Cerebellum (tissue), 4 donors: ENCODE measurements at places on chromosomes 1 and 21. TPM values are rescaled to one million over a fixed set of nuclear protein-coding genes. Genes with fewer than 3 reads are reported as not detected.

The FHAD1 gene
- total RNA-seq: 2.4 TPM

The DSCAM gene
- total RNA-seq: 25.1 TPM

The GON4L gene
- total RNA-seq: 51.9 TPM

The HEYL gene
- 0.82 TPM for total RNA-seq

- DNase-seq: no peak
Measured at GRCh38 chr21:34994766-34995631, 54.1 kb downstream of the RUNX1 start.

DNA sequence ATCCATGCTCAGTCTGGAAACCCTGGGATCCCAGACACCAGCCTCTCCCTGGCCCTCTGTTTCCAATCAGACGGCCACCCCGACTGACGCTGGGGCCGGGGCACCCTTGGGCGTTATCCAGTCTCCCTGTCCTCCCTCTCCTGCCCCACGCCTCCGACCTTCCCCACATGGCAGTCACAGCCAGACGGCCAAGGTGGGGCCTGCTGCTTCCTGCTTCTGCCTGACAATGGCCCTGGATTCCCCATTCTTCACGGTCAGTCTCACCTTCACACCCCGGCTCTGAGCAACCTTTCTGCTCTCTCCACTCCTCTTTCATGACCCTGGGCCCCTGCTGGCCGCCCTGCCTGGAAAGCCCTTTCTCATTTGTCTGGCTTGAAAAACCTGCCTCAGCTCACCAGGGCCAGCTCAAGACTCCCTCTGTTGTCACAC, 6.6 kb downstream of the GNG4 start:
- no peak for DNase-seq

- DNase-seq: no peak
Measured at GRCh38 chr1:11178021-11179015, 10.8 kb upstream of the ANGPTL7 start.

DNA sequence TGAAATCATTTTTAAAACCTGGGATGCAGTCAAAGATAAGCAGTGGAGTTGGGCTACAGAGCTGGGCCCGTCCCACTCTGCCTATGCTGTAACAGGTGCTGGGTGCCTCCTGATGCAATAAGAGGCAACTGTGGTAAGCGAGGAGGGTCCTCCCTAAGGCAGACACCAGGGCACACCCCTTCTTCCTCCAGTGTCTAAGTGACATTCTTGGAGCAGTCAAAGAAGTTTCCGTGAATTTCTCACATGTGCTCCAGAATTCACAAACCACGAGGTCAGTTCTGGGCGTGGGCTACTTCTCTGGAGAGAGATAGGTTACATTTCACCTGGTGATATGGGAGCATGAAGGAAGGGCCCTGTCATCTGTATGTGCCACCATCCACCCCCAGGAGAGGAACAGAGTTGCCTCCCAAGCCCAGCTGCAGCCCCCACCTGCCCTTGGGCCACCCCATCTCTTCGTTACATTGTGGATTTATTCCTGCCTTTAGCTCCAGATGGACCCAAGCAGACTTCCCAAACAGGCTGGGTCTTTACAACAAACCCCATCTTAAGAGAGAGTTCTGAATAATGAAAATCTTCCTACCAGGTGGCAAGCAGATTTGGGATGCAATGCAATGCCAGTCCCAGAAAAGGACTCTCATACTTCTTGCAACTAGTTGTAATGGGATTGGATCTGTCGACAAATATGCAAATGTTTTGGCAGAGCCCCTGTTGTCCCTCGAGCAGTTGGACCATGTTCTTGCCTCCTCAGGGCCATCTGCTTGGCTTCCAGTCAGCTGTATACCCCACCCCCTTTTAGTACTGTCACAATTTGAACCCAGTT, 82.5 kb upstream of the CNTN2 start:
- no peak for DNase-seq

DNA sequence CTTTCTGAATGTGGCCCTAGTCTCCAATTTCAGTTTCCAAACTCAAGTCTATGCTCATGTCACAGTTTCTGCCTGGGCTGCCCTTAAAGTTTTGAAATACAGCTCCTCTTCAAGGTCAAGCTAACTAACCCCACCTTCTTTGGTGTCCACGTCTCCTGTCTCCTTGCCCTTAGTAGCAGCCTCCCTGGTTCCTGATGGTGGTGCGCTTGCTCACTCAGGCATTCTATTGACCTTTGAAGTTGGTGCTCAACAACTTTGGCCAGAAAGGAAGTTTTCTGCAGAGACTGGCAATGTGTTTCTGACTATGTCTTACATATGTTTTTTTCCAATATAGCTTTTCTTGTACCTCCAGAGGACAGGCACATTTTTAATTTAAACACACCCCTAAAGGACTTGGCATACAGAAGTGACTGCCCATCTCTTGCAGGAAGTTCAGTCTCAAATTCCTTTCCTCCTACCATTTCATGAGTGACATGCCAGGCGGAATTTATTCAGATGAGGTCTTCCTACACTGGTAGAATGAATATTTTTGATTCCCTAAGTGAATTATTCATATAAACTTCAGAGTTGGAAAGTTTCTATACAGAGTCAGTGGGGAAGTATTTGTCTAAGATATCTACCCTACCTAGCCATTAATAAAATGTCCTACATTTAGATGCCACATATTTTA, 364.3 kb upstream of the USP24 start:
- no peak for DNase-seq
